ENCODE measurements at places on chromosomes 11 and 22.

DNA sequence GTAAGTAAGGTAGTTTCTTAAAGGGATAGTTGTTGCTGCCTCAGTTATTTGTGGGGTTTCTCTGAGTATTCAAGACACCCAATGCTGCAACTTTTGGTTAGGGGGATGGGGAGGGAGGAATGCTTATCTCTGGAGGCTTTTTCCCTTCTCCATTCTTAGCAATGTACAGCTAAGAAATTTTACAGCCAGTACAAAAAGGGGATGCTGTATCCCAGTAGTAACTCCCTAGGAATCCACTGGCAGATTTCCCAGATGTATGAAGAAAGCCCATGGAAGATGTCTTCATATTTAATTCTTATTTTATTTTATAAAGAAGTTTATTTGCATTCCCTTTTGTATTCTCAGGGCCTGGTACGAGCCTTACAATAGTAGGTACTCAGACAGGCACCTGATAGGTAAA is 154.8 kb downstream of the ENTHD1 start:
- H3K27me3 ChIP-seq: no peaks in the 10 kb centered on the region
- DNase-seq: no peak
- peaks cover 11% of the 10 kb centered on the region for H3K36me3 ChIP-seq
- no peak overlapping the region for H3K27ac ChIP-seq

GRCh38 chr11:123588117-123588863 is 66.1 kb downstream of the SCN3B start:
- peaks cover 16% of the 10 kb centered on the region for H3K4me1 ChIP-seq
- no peak for DNase-seq
- peaks cover 2% of the 10 kb centered on the region for H3K27me3 ChIP-seq
- H3K4me3 ChIP-seq: no peak overlapping the region

DNA sequence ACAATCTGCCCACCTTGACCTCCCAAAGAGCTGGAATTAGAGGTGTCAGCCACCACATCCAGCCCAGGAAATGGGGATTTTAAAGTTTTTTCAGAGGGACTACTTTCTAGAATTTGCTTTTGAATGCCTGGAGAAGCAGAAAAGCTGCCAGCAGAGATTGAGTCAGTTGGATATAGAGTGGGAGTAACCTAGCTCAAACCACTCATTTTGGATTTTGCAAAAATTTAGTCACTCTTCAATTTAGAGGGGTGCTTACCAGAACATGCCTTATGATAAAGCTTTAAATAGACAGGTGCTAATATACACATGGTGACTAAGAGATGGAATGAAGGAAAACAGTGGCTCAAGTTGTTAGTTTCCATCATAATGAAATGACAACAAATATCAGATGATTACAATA is 26.5 kb upstream of the PSMA1 start:
- DNase-seq: no peak
- no peaks in the 10 kb centered on the region for H3K36me3 ChIP-seq
- no peak overlapping the region for H3K4me3 ChIP-seq

GRCh38 chr11:86515297-86516094 is 140.8 kb downstream of the CCDC81 start:
- no peaks in the 10 kb centered on the region for H3K36me3 ChIP-seq
- no peak overlapping the region for H3K27ac ChIP-seq
- no peak for DNase-seq
- H3K27me3 ChIP-seq: peaks cover 1% of the 10 kb centered on the region

- no peak for DNase-seq
- no peaks in the 10 kb centered on the region for H3K36me3 ChIP-seq
- H3K27me3 ChIP-seq: peaks cover 3% of the 10 kb centered on the region
- H3K27ac ChIP-seq: no peak overlapping the region
- H3K4me1 ChIP-seq: peaks cover 1% of the 10 kb centered on the region
- H3K4me3 ChIP-seq: no peak overlapping the region
These were observed 14.0 kb downstream of the KDELR3 start for GRCh38 chr22:38481871-38482332.

GRCh38 chr11:2995031-2995561 is 3.0 kb upstream of the NAP1L4 start:
- H3K27ac ChIP-seq: no peak overlapping the region
- H3K4me1 ChIP-seq: peaks cover 3% of the 10 kb centered on the region
- peaks cover 7% of the 10 kb centered on the region for H3K27me3 ChIP-seq

DNA sequence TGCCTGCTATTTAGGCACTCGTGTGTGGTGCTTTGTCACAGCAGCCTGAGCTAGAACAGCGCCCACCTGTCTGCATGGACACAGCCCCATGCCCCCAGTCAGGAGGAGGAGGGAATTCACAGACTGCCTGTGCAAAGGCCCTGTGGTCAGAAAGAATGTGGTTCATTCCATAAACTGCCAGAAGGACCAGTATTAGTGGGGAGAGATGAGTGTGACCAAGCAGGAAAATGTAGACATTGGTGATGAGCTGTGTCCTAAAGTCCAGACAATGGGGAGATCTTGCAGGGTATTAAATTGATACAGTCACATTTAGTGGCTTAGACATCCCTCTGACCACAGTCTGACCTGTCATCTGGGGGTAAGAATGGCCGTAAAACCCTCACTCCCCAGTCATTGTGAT is 83.7 kb upstream of the LINC01488 start:
- H3K4me1 ChIP-seq: no peaks in the 10 kb centered on the region
- H3K27ac ChIP-seq: no peak overlapping the region
- H3K4me3 ChIP-seq: no peak overlapping the region

DNA sequence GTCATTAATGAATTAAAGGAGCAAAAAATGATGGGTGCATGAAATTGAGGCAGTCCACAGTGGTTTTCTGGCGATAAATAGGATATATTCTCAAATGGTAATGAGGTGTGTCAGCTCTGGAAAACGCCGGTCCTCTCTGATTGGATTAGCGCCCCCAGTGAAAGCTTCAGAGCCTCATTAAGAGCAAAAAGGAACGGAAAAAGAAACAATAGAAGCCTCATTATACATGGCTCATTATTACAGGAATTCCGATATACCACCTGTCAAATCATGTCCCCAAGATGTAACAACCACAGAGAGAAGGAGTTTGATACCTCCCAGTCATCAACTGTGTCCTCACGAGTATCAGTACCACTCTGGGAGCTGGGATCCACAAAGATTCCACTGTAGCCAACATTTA is 175.7 kb upstream of the PITPNB start:
- no peak overlapping the region for H3K4me3 ChIP-seq
- H3K27ac ChIP-seq: no peak overlapping the region
- no peaks in the 10 kb centered on the region for H3K36me3 ChIP-seq
- H3K27me3 ChIP-seq: peaks cover under 1% of the 10 kb centered on the region
- no peak for DNase-seq

DNA sequence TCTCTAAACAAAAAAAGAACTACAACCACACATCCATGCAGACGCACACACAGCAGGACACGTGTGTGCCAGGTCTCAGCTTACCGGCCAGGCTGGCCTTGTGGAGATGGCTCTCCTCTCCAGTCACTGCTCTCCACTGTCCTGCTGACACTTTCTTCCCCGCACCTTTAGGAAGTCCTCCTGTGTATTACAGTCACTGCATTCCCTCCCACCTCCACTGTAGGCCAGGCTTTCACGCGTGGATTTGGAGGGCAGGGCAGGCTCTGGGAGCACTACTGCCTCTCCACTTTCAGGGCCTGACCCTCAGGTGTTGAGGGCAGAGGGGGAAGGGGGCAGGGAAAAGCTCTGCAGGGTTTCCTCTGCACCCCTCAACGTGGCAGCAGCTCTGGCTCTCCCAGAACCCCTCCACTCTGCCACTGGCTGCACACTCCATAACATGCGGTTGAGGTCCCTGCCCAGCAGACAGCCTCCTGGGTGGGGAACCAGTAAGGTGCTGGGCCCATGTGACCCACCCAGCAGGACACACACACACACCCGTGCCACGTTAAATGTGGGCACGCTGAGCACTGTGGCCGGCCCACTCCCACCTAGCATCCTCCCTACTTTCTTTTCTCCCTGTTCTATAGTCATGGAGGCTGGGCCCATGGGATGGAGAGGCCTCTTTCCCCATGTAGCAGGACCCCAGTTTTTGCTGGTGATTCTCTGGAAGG is 107.0 kb upstream of the PITPNB start:
- DNase-seq: no peak
- no peak overlapping the region for H3K4me3 ChIP-seq

DNA sequence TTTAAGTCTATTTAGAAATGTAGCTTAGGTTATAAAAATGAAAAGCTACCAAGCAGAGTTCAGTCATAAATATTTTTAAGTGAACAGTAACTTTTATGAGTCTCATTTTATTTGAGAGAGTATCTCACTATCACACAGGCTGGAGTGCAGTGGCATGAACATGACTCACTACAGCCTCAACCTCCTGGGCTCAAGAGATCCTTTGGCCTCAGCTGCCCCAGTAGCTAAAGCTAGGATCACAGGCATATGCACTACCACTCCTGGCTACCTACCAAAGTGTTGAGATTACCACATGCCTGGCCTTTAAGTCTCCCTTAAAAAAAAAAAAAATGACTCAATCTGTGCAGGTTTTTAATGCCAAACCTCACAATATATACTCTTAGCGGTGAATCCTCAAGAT is 34.7 kb upstream of the CLNS1A start:
- H3K4me3 ChIP-seq: no peak overlapping the region
- H3K36me3 ChIP-seq: peaks cover 6% of the 10 kb centered on the region
- no peaks in the 10 kb centered on the region for H3K4me1 ChIP-seq
- DNase-seq: no peak
- H3K27ac ChIP-seq: no peak overlapping the region

GRCh38 chr22:36279219-36279666 is 26.3 kb downstream of the APOL1 start:
- H3K4me1 ChIP-seq: no peaks in the 10 kb centered on the region
- no peak for DNase-seq
- H3K36me3 ChIP-seq: peaks cover 10% of the 10 kb centered on the region
- H3K27me3 ChIP-seq: peaks cover 9% of the 10 kb centered on the region

DNA sequence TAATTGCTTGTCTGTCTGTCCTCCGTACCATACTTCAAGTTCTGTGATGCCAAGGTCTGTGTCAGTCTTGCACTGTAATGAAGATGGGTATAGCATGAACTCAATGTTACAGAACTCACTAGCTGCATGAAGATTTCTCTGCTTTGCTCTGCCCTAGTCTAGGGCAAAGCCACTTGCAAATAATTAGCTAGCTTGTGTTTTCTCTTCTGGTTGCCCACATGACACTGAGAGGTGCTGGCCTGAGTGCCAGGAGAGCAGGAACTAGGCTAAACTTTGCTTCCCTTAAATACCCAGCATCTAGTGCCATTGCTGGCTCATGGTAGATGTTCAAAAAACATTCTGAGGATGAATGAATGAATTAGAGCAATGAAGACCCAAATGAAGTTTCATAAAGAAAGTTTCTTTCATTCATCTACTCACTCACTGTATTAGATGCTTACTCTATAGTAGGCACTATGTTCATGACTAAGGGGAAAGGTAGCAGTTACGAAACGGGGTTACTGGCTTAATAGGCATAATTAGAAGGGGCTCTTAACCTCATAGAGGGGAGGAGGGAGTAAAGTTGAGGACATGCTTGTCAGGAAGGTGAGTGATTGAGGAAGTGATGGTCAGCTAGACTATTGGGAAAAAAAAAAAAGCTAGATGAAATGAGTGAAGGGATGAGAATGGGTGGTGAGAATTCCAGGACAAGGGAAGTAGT is 4.4 kb upstream of the ENDOD1 start:
- DNase-seq: no peak
- H3K27me3 ChIP-seq: peaks cover 3% of the 10 kb centered on the region
- H3K4me3 ChIP-seq: no peak overlapping the region
- H3K4me1 ChIP-seq: peaks cover 4% of the 10 kb centered on the region
- no peaks in the 10 kb centered on the region for H3K36me3 ChIP-seq

All from glutamatergic neuron (in vitro differentiated cells).